Upper lobe of right lung (tissue), 1 donor: ENCODE measurements at places on chromosomes 5 and 9. TPM values are rescaled to one million over a fixed set of nuclear protein-coding genes. Genes with fewer than 3 reads are reported as not detected.

- H3K27ac ChIP-seq: no peak overlapping the region
- H3K4me1 ChIP-seq: no peaks in the 10 kb centered on the region
- no peaks in the 10 kb centered on the region for H3K36me3 ChIP-seq
- no peaks in the 10 kb centered on the region for H3K27me3 ChIP-seq
Observed at GRCh38 chr9:87446527-87446926, 51.1 kb upstream of the DAPK1 start.

PCDHGB1 gene
- total RNA-seq: 2.0 TPM

- peaks cover 30% of the 10 kb centered on the region for H3K4me1 ChIP-seq
- H3K4me3 ChIP-seq: no peak overlapping the region
- no peaks in the 10 kb centered on the region for H3K27me3 ChIP-seq
- no peaks in the 10 kb centered on the region for H3K36me3 ChIP-seq
- peak overlapping the region; percentile 82 for H3K27ac ChIP-seq
Observed at GRCh38 chr5:140348104-140348503, 1.7 kb upstream of the HBEGF start.

- peaks cover 3% of the 10 kb centered on the region for H3K27me3 ChIP-seq
- H3K36me3 ChIP-seq: no peaks in the 10 kb centered on the region
- peak overlapping the region; percentile 68 for H3K27ac ChIP-seq
- peak; percentile 69 for DNase-seq
- peaks cover 18% of the 10 kb centered on the region for H3K4me1 ChIP-seq
Observed at GRCh38 chr5:129904667-129905472, 605 bp downstream of the CHSY3 start.

DNA sequence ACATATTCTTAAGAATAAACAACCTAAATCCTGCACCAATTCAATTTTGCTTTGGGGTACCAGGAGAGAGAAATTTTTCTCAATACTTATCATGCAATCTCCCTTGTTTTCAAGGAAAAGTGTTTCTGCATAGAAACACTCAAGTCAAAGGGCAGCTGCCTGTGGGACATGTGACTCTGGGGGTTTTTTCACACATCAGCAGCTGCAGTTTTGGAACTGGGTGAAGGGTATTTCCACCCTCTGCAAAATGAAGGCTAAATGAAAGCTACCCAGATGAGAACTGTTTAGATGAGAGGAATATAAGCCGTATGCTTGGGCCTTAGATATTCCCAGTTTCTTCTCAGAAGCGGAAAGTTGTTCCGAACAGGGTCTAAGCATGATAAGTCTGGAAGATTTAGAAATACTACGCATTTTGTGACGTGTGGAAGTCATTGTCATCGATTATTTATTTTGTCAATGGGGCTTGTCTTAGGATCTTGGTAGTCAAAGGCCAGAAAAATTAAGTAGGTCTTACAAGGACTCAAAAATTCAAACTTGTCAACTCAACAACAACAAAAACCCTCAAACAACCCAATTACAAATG is 64.3 kb upstream of the BOD1 start:
- no peak overlapping the region for H3K4me3 ChIP-seq
- H3K27ac ChIP-seq: no peak overlapping the region
- no peaks in the 10 kb centered on the region for H3K4me1 ChIP-seq
- no peak for DNase-seq
- H3K27me3 ChIP-seq: no peaks in the 10 kb centered on the region

- H3K27me3 ChIP-seq: no peaks in the 10 kb centered on the region
- DNase-seq: no peak
- no peaks in the 10 kb centered on the region for H3K4me1 ChIP-seq
- H3K27ac ChIP-seq: no peak overlapping the region
- H3K36me3 ChIP-seq: no peaks in the 10 kb centered on the region
Observed at GRCh38 chr5:106956886-106957285, 713.9 kb downstream of the EFNA5 start.
